Activated CD4-positive, alpha-beta T cell treated with anti-CD3 and anti-CD28 coated beads for 48 hours (primary cell): ENCODE measurements at places on chromosomes 2 and 18.

DNA sequence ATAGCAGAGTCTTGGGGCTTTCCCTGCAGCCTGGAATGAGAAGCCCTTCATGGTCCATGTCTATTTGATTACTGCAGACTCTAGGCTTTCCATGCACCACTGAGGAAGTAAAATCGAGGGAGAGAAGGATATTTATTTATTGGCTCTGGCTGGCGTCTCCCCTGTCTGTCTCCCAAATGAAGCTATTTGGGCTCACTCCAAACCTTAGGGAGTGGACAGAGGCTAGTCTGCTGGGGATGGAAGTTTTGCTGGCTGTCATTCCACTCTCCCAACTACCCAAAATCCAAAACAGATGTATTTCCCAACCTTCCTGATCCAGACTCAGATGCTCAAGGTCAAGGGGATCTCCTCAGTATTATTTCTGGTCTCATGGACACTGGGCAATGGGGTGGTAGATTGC lies 33.7 kb downstream of the TMEM17 start:
- DNase-seq, result no peak

DNA sequence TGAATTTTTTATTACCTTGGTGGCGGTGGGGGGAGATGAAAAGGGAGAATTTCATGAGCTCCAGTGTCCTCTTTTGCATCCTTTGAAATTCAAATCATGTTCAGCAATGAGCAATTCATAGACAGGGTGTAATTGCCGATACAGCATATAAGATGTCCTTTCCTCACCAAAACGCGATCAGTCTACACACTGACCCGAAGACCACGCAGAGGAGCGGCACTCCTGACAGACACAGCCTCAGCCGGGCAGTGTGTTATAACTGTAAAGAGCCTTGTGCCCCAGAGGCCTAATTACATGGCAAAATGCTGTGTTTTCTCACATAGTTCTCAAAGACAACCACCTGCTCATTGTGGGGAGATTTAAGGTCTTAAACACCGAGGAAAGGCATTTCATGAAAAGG lies 38.4 kb upstream of the APCDD1 start:
- no peak for DNase-seq

GRCh38 chr2:170408461-170409163 lies 230.7 kb downstream of the MYO3B start:
- DNase-seq, result no peak

DNA sequence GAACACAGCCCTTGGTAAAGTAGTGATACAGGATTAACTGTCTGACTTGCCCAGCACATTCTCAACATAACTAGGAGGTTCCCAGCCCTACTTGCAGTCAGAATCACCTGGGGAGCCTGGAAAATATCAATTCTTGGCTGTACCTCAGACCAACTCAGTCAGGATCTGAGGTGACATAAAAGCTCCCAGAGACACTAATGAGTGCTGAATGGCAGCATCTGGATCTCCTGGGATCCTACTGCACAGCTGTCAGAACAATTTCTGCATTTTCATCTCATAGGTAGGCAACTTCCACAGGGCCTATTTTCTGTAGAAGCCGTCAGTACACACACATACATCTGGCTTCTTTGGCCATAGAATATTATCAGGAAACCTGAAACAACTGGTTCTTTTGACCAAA lies 138.8 kb downstream of the MYO5B start:
- DNase-seq, result no peak

DNA sequence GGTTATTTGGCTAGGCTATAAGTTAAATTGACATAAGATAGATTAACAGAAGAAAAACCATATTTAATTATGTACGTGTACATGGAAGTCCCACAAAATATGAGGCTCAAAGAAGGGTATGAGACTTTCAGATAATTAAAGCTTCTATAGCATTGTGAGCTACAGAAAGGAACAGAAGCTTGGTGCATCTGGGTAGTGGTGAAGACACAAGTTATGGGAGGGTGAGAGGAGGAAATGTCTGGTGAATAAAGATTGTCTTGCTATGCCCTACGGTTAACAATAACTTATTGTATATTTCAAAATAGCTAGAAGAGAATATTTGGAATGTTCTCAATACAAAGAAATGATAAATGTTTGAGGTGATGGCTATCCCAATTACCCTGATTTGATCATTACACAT lies 6.8 kb upstream of the FAM124B start:
- no peak for DNase-seq

GRCh38 chr2:151363709-151364108 lies 6.3 kb downstream of the TNFAIP6 start:
- no peak for DNase-seq

DNA sequence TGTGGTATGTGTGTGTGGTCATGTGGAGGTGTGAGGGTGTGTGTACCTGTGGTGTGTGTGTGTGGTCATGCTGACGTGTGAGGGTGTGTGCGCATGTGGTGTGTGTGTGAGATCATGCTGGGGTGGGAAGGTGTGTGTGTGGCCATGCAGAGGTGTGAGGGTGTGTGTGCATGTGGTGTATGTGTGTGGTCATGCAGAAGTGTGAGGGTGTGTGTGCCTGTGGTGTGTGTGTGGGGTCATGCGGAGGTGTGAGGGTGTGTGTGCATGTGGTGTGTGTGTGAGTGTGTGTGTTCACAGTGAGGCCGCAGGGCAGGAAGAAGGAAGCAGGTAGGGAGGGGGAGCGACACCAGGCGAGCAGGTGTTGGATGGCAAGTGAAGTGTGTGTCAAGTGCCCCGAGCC lies 259.0 kb downstream of the LOXHD1 start:
- DNase-seq, result no peak

- DNase-seq, result peak; percentile 46
These were observed 57.5 kb downstream of the FHOD3 start for GRCh38 chr18:36354989-36355388.

DNA sequence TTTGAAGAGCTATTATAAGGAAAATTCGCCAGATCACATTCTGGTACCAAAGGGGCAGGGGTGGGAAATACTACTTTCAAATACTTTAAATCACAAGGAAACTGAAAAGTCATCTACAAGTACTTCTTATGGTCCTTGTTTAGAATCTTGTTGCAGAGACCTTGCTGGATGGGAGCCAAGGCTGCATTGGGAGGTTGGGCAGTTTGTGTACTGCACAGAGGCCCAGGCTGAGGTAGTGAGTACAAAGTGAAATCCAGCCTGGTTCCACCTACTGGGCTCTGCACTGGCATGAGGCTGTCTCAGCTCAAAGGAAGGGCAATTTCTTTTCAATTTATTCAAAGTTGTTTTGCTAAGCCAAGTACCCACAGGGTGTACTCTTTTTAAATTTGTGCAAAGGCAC lies 140.3 kb upstream of the DLX2 start:
- no peak for DNase-seq

DNA sequence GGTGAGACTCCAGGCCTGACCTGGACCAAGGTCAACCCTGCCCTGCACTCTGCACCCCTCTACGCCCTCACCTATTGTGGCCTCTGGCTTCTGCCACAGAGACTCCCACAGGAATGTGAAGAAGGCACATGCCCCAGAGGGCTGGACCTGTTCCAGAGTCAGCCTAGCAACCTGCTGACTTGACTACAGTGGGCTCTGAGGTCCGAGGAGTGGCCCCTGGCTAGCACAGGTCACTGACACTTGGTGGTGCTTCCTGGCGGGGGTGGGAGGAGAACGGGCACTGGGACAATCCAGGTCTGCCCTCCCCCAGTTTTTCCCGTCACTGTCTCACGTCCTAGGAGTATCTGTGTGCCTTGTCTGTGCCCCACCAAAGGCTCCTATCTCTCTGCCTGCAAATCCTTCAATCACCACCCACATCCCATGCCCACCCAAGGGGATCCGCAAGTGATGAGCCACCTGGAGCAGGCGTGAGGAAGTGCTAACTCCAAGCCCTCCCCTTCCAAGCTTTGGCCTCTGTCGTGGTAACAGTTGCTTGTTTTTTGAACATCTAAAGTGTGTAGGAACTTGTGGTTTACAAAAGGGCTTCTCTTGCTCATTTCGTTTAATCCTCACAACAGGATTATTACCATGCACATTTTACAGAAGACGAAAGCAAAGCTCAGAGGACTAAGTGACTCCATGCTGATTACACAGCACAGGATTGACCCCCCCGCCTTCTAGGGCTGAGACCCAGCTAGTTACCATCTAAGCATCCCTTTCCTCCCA lies 86.2 kb downstream of the MCFD2 start:
- no peak for DNase-seq

GRCh38 chr2:56309626-56310170 lies 125.9 kb downstream of the CCDC85A start:
- no peak for DNase-seq

- DNase-seq, result no peak
These were observed 53.5 kb upstream of the GALNT13 start for GRCh38 chr2:153818242-153818641.

GRCh38 chr2:228038967-228039366 lies 142.5 kb downstream of the SPHKAP start:
- DNase-seq, result no peak

DNA sequence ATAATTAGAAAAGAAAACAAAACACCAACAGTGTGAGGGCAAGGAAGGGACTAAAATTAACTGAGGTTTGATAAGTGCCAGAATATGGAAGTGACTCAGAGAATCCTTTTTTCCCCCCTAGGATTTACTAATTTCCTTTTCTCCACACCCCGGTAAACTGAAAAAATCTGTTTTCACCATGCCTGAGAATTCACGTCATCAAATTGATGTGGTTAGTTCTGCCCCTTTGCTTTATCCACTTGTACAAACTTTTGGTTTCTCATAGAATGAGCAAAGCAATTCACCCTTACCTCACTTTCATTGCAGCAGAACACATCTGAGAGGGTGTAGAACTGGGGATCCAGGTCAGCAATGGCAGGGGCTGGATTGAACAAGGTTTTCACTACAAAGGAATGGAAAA lies 57.8 kb downstream of the RBKS start:
- no peak for DNase-seq

GRCh38 chr18:58354051-58354450 lies 274.8 kb downstream of the ALPK2 start:
- no peak for DNase-seq

GRCh38 chr2:189487283-189488007 lies 46.2 kb downstream of the WDR75 start:
- no peak for DNase-seq

DNA sequence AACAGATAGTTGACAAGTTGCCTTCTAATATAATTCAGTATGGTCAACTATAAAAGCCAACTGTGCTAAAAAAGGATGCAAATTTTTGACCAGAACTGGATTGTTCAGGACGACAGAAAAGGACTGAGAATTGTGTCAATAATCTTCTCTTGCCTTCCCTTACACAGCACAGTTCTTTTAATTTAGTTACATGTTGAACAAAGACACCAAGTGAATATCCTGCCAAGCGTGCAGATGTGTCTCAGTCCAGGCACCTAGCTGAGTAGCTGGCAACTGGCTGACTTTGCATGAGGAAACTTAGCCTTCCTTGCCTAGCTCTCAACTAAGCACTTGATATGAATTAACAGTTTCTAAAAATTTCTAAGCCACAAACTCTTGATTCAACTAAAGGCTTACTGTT lies 801.4 kb downstream of the BCL11A start:
- no peak for DNase-seq

DNA sequence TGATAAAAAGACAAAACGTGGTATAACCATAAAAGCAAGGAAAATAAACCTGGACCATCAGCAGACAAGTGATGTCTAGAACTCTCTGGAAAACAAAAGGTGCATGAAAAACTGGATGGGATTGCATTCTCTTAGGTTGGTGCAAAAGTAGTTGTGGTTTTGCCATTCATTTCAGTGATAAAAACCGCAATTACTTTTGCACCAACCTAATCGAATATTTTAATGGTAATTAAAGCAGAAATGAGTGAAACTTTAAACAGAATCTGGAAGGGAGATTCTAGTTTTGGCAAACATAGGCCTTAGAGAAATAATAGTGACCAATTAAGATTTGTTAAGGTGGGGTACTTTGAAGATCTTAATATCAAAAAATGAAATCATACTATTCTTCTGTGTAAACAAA lies 800.8 kb upstream of the GYPC start:
- DNase-seq, result no peak

- no peak for DNase-seq
These were observed 11.8 kb upstream of the TWSG1 start for GRCh38 chr18:9322744-9323143.

DNA sequence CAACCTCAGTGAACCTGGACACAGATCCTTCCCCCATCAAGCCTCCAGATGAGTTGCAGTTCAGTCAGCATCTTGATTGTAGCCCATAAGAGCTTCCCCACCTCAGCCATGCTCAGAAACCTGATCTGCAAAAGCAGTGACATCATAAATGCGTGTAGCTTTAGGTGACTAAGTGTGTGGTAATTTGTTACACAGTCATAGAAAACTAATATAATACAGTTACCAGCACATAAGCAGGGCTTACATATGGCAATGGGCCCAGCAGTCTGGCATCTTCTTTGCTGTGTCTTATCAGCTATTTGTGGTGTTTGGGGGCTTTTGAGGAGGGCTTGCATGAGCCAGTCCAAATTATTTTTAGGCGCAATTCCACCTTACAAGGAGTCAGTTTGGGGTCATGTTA lies 807.0 kb downstream of the SLC4A3 start:
- no peak for DNase-seq

DNA sequence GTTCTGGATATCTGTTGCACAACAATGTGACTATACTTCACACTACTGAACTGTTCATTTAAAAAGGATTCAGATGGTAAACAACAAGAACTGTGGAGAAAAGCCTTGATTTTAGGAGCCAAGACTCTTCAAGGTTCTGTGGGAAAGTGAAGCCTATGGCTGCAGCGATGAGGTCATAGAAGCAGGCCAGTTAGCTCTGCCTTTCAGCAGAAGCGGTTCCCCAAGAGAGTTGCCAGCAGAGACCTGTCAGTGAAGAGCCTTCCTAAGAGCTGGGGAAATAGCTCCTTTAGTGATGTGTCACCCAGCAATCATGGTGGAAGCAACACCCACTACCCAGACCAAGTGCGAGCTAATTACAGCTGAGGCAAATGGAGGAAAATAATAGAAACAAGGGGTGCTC lies 346.5 kb upstream of the ETAA1 start:
- no peak for DNase-seq

DNA sequence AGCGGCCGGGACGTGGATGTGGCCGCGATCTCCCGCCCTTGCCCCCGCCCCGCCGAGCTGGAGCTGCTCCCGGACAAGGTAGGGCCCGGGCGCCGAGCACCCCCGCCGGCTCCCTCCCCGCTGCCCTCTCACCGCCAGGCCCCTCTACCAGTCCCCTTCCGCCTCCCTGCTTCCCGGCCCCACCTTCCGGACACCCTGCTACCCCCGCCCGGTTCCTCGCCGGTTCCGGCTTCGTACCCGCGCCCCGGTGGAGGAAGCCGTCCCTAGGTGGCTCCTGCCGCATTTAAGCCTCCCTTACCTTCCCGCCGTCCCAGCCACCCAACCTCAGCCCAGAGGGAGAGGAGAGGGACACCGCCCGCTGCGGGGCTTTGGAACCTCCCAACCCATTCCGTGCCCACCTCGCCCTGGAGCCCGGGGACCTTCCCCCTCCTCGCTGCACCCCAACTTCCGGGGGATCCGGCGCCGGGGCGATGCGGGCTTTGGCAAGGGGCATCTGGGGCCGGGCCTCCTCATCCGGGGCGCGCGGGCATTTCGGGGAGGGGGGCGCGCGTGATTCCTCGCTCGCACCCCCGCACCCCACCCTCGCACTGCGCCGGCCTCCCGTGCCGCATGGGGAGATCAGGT lies 475 bp downstream of the B3GNT2 start:
- DNase-seq, result peak; percentile 71

- DNase-seq, result no peak
These were observed 115.8 kb downstream of the SS18 start for GRCh38 chr18:25974630-25975077.

- peak; percentile 73 for DNase-seq
These were observed 5.4 kb downstream of the IL1R1 start for GRCh38 chr2:102147935-102148334.
